ENCODE measurements at places on chromosomes 3 and 15.

DNA sequence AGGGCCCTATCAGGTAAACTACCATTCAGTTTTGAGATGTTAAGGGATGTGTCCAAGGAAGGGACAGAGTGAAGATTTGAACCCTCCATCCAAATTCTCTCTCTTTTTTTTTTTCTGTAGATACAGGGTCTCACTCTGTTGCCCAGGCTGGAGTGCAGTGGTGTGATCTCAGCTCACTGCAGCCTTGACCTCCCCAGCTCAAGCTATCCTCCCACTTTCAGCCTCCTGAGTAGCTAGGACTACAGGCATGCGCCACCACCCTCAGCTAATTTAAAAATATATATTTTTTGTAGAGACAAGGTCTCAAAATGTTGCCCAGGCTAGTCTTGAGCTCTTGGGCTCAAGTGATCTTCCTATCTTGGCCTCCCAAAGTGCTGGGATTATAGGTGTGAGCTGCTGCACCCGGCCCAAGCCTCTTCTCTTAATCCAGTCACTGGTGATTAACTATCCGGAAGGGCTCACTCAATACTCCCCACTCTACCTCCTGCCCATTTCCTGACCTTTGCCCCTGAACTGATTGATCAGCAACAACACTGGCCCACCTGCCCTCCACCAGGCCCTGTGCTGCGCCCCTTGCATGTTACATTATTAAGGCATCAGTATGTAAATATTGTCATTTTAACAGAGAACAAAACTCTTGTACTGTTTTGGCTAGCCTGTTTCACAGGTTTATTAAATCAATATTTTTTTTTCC is 164.7 kb downstream of the CTNNB1 start:
- DNase-seq, result no peak

GRCh38 chr3:119042162-119042561 is 7.5 kb upstream of the IGSF11 start:
- no peak for DNase-seq

DNA sequence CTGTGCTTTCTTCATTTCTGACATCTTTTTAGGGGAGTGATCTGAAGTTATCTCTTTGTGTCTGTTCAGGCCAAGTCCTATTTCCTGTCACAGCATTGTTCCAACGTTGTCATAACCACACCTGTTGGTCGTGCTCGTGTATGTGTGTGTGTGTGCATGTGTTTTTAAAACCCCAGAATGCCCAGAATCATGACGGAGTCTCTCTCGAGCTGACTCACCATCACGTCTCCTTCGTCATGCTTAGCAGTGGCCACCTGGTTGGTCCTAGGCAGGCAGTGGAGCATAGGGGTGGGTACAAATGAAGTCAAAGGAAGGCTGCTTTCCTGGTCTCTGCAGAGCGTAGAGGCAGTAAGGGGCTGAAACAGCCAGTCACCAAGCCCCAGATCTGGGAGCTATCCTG is 126.8 kb upstream of the ABHD17C start:
- no peak for DNase-seq

DNA sequence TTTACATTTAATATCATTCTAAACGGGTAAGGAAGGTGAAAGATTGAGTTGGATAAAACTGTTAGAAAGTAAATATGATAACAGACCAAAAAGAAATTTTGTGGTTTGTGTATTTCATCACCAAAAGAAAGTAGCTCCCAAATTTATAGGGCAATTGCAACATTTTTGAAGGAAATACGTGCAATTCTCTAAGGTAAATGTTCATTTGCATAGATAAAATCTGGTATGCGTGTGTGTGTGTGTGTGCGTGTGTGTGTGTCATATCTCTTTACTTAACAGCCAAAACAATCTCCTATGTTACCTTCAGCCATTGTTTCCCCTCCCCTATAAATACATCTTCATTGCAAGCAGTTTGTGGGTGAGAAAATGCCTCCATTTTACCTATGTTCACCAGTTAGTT is 208.4 kb downstream of the TNIK start:
- DNase-seq, result no peak

GRCh38 chr3:52333869-52334557 is 17.9 kb downstream of the DNAH1 start:
- no peak for DNase-seq

DNA sequence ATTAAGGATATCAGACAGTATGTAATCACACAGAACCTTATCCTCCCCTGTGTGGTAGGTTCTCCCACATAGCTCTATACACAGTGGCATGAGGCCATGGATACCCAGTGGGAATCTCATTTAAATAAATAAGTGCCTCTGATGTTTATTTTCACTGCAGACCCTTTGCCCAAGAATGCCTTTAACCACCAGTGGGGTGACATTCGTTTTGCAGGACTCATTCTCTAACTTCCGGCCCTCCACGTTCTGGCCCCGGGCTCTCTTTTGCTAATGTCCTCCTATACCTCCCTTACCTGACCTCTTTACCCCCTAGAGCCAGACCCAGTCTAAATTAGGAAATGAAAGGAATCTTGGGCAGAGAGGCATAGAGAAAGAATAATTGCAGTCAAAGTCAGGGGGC is 8.3 kb downstream of the CCDC80 start:
- DNase-seq, result no peak

GRCh38 chr15:74869372-74869725 is 3.8 kb downstream of the SCAMP2 start:
- no peak for DNase-seq

DNA sequence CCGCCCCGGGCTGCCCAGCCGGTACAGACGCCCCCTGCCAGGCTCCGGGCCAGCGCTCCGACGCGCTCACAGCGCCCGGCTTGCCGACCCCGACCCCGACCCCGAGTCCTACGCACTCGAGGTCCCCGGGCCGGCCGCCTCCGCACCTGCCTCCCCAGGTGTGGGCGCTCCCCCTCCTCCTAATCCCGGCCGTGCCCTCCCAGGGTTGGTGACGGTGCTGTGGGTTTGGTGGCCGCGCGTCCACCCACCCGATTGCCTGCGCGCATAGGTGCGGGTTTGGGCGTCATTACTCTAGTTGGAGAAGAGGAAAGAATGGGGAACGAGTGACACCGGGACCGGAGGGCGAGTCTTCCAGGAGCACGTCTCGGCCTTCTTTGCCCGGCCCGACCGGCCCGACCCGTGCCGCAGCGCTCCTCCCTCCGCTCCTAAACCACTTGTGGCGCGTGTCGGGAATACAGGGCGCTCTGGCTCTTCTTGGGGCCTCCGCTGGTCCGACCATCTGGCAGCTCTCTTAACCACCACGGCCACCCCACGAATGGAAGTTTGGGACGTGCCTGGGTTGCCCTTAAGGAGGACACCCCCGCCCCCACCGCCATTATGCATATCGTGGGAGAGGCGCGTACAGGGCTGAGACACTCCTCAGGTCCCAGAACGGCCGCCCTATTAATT is 810 bp upstream of the THRB start:
- peak; percentile 21 for DNase-seq

DNA sequence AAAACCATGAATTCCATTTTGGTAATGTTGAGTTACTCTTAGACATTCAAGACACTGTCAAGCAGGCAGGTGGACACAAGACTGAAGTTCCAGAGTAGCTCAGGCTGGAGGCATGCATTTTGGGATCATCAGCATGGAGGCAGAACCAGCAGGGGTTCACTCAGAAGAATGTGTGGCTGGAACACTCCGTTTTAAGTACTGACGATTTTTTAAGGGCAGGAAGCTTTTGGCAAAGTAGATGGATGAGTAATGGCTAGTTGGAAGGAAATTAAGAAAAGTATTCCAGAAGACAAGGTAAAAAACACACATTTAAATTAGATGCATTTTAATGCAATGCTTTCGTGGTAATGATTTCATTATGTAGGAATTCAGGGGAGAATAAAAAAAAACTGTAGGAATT is 420.4 kb downstream of the ROBO2 start:
- DNase-seq, result no peak

DNA sequence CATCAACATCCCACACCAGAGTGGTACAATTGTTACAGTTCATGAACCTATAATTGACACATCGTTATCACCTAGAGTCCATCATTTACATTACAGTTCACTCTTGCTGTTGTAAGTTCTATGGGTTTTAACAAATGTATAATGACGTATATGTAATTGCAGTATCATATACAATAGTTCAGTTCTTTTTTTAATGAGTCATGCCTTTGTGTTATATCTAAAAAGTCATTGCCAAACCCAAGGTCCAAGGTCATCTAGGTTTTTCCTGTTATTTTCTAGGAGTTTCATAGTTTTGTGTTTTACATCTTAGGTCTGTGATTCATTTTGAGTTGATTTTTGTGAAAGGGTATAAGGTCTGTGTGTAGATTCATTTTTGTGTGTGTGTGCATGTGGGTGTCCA is 160.9 kb upstream of the GALNT15 start:
- no peak for DNase-seq

GRCh38 chr3:69065318-69065964 is 13.3 kb upstream of the TMF1 start:
- DNase-seq, result no peak

DNA sequence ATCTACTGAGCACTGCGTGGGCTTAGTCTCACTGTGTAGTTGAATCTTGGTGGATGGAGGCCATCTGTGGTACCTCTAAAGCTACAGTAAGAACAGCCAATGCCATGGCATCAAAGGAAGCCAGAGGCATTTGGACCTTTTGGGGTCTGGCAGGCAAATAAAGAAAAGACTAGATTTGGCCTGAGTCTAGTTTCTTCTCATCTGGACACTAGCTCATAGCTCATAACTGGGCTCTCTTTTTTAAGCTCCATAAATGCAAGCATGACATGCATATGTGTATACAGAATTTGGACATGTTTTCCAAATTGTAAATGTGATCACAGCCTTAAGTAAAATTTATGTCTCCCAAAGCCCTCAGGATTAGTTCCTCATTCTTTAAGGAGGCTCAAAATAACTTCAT is 107.5 kb downstream of the CNTN6 start:
- DNase-seq, result no peak

- peak; percentile 86 for DNase-seq
Observed at GRCh38 chr3:182258538-182259177, 534.6 kb upstream of the ATP11B start.

DNA sequence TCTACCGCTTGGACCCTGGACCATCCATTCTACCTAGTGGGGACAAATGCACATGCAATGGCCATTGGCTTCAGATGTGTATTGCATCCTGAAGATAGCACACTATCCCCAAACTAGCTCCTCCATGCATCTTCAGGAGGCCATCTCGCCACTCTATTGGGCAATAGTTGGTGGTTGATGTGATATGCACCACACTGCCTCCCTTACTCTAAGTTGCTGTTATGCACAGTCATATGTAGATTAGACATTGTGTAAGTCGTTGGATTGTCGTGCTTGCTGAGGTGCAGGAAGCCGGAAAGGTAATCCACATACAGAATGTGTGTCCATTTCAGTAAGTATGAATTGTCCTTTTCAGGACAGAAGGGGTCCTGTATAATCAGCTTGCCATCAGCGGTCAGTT is 26.7 kb upstream of the PLA2G4D start:
- no peak for DNase-seq

DNA sequence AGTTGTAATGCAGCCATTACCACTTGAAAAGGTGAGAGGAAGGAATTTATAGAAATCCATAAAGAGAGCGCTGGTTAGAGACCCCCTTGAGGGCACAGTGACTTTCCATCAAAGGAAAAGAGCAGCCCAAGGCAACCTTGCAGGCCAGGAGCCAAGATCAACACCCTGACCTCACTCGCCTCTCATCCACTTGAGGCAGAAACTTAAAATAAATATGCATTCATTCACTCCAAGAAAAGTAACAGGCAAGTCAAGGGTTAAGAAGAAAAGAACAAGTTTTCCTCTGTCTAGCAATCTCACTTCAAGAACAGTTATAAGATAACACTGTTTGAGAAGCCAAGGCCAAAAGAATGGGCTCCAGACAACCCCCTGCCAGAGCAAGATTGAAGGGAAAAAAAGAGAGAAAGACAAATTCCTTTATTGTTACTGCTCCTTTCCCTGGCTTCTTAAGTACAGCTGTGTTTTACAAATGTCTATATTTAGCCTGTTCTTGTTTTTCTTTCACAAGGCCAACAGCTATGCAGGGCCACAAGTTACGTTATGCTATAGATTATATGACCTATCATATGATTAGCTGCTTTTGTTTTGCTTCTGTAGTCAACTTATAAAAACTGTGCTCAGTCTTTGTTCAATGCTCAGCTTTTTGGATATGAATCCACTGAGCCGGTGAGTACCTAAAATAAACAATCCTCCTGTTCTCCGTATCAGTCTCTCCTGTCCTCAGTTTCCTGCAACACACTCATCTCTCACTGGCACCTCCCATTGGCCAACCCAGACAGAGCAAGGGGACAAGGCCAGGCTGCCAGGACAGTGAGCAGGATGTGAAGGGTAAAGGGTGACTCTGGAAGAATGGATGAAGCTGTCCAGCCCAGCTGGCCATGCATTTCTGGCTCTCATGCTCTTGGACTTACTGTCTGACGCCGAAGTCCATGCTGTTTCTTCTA is 15.8 kb upstream of the SSUH2 start:
- DNase-seq, result no peak

DNA sequence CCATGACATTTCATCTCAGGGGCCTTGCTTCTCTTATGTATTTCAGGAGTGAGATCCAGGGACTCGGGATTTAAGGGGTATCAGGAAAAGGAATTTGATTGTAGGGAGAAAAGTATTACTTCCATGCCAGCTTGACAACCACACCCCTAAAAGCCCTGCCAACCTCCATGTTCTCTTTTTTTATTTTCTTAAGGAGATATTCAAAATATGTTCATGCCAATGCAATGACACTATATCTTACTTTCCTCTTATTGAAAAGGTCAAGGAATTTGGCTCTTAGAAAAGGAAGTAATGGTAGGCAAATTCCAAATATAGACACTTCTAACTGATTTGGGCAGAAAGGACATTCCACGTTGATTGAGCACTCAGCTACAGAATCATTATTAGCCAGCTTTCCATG is 407.5 kb upstream of the NECTIN3 start:
- DNase-seq, result no peak

DNA sequence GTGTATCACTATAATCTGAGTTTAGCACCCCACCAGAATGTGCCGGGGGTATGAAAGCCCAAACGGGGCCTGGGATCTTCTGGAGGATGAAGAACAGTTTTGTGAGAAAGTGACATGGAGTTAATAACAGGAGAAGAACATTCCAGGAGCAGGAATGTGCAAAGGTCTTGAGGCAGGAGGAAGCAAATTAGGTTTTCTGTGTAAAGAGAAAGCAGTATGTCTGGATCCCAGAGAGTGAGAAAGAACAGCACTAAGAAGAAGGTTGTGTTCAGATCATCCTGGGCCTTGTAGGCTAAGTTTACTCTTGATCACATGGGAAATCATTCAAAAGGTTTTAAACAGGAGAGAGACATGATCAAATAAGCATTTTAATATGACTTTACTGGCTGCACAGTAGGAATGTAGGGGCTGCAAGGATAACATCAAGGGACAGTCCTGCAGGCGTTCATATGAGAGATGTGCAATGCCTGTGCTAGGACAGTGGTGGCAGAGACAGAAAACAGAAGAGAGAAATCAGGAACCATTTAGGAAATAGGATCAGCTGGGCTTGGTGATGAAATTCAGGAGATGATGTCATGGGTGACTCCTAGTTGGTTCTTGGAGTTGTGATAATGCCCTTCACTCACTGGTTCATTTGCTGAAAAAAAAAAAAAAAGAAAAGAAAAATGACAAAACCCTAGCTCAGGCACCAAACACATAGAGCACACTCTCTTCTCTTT is 113.5 kb downstream of the TNIK start:
- DNase-seq, result no peak
